ENCODE measurements at places on chromosomes 2 and 18.

- no peak for DNase-seq
These were observed 535 bp downstream of the ATG4B start for GRCh38 chr2:241637795-241638660.

DNA sequence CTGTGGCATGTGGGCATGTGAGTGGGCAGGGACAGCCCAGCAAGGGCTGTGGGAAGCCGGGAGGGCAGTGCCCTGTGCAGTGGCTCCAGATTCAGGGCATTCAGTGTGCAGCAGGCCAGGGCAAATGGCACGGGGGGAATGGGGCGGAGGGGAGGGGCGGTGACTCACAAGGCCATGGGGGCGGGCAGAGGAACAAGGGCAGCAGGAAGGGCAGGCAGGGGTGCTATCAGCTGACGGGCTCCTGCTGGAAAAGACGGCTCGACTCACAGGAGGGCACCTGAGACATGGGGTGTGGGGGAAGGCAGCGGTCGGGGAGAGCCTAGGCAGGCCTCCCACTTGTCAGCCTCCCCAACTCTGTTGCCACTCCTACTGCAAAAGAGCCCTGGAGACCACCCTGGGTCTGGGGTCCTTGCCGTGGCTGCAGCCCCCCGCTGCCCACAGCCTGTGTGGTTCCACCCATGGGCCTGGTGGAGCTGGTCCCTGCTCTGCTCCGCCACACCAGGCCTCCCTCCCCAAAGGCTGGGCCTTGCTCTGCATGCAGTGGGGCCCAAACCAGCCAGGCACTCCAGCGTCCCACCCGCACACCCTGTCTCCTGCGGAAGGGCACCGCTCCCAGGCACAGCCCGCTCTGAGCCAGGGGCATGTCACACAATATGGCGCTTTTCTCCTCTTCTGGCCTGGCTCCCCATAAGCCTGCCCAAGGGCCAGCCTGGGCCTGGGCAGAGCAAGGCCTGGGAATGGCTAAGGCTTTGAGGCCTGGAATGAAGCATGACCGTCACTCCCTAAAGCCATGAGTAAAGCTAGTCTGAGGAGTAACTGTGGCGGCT, 25.9 kb downstream of the HS6ST1 start:
- no peak for DNase-seq

GRCh38 chr2:4258563-4258962, 555.2 kb downstream of the DCDC2C start:
- DNase-seq = no peak

- DNase-seq = no peak
These were observed 87.4 kb upstream of the GLS start for GRCh38 chr2:190792956-190793888.

DNA sequence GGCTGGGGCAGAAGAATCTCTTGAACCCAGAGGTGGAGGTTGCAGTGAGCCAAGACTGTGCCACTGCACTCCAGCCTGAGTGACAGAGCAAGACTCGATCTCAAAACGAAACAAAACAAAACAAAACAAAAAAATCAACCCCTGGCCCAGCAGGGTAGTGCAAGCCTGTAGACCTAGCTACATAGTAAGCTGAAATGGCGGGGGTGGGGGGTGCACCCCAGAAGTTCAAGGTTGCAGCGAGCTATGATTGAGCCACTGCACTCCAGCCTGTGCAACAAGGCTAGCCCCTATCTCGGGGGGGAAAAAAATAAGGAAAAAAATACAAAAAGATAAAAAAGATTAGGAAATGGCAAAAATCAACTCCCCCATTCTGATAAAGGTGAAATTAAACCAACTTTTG, 6.4 kb downstream of the ATL2 start:
- DNase-seq = no peak

Data from retina (tissue), 1 donor.